ENCODE measurements at places on chromosomes 2 and 18.

DNA sequence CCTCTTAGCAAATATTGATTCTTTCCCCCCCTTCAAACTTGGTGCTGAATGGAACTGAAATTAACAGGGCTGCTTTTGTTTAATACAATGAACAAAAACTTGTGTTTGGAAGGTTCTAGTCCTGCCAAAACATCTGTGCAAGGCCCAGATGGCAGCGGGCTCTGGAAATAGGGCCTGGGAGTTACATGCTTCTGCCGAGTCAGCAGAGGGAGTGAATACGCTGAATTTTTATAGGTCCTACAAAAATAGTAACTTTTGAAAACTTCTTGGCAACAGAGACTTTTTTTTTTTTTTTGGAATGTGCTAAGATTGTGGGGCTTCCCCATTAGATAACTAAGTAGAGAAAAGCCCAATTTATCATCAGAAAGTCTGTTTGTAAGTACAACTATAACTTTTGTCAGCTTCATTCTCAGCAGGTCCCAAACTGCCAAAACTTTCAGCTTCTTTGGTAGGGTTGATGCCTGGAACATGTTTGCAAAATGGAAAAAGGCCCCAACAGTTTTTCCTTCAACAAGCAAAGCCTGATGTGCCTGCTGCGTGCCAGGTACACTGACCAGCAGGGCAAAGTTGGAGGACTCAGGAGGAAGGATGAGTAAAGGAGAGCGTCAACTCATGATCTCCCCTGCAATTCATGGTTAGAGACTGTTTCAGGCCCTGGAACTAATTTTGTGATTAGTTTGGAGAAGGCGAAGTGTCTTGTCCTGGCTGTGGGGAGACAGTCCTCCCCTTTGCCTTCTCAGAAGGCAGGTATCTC lies 45.1 kb upstream of the HDAC4 start:
- no peak for DNase-seq

- DNase-seq: no peak
Measured at GRCh38 chr2:150917961-150918713, 343.5 kb downstream of the RBM43 start.

DNA sequence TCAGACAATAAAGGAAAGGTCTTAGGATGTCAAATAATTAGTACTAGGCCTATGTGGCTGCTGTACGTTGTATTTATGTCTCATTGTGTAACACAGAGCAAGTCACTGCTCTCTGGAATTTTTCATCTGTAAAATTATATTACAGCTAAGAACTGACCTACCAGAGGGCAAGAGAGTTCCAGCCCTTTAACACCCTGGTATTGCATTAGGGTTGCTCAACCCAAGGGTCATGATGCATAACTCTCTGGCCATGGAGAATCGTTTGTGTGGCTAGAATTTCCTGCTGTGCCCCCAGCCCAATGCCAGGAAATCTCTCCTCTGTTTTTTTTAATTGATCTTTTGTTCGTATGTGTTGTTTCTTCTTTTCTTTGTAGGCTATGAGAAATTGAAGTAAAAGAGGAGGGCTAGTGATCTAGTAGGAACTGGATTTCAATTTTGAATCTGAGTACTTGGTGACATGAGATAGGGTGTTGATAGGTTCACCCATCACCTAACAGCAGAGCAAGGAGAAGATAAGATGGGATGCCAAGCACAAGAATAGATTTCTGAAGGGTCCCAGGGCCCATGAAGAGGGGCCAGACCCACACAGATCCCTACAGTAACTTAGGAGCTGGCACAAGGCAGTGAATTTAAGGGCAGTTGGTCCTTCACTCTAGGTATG lies 571.2 kb upstream of the TNP1 start:
- DNase-seq: no peak

DNA sequence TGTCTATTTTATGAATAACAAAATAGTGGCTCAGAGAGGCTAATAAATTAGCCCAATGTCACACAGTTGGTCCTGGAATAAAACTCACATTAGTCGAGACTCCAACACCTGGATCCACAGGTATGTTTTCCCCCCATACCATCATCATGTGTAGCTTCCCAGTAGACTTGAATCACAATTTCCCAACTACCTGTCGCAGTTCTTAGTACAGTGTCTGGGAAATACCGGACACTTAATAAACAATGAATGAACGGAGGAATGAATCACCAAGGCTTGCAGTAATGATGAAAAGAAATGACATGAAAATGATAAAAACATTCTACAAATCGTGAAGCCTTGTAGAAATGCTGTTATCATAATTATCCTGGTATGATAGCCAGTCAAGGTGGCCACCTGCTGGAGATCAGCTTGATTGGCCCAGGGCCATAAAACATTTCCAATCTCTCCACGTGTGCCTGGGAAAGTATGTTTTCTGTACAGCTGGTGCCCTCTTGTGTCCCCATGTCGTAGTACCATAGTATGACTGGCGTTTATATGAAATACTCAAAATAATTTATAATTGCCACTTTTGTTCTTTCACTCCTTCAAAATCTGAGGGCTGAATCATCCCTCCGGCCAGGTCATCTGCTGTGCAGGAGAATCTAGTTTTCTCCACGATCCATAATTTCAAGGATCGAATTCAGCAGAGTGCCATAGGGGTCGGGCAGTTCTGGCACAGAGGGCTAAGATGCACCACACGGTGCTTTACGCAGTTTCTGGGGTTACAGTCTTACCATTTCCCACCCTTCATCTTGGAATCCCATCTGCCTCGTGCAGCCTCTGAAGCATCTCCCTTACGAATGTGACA lies 95.4 kb downstream of the LAMA1 start:
- DNase-seq: no peak

- DNase-seq: no peak
Measured at GRCh38 chr2:111686994-111687393, 197.0 kb downstream of the ANAPC1 start.

- no peak for DNase-seq
Measured at GRCh38 chr2:240250985-240251847, 110.8 kb upstream of the OTOS start.

Measured in stimulated activated CD8-positive, alpha-beta memory T cell treated with anti-CD3 and anti-CD28 coated beads, Interleukin-12 subunit alpha, Interleukin-12 subunit beta, amount 100 ng/mL, for 1 hour (primary cell).